ENCODE measurements at places on chromosomes 11 and 22.

GRCh38 chr11:74388678-74389327 lies 9.4 kb downstream of the PGM2L1 start:
- DNase-seq, result peak; percentile 50

GRCh38 chr11:14181121-14181520 lies 177.9 kb downstream of the RRAS2 start:
- no peak for DNase-seq

DNA sequence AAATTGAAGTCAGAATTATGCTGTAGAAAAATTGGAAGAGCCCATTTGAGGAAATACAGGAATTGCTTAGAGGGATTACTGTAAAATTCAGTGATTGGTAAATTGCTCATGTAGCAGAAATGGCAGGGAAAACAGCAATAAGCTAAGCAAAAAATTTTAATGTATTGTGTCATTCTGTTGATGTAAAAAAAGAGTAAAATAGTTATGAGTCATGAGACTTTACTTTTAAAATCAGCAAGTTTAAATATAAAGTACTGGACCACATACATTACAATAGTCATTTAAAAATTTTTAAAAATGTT lies 10.4 kb downstream of the PDHX start:
- no peak for DNase-seq

DNA sequence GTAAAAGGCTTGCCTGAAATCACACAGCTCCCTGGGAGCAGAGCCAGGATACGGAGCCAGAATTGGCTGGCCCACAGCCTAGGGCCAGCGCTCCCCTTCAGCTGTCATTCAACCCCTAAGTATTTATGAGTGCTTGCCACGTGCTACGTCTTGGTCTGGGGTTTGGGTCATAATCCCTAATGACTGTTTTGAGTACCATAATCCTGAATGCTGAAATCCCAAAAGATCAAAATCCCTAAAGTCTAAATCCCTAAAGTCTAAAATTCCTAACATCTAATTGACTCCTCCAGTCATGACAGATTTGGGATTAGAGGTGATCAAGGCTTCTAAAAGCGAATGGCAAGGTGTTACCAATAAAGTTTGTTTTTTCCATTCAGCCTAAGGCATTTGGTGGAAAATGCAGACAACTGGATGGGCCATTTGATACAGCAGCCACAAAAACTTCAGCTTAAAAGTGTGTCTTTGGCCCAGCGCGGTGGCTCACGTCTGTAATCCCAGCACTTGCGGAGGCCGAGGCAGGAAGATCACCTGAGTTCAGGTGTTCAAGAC lies 59.8 kb upstream of the PRR5 start:
- DNase-seq, result no peak

DNA sequence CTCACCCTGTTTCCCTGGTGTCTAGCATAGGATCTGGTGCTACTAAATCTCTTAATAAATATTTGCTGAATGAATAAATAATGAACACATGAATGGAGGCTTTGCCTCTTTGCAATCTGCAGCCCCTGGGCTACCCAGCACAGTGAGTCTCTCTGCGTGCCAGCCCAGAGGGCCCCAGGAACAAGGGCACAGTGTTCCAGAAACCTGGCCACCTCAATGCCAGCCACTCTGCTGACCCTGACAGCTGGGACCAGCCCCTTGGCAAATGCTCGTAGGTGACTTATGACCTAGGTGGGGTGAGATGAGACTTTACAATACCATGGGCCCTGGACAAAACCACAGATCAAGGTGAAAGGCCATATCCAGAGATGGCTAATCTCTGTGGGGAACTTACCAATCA lies 31.6 kb downstream of the UQCR10 start:
- no peak for DNase-seq

DNA sequence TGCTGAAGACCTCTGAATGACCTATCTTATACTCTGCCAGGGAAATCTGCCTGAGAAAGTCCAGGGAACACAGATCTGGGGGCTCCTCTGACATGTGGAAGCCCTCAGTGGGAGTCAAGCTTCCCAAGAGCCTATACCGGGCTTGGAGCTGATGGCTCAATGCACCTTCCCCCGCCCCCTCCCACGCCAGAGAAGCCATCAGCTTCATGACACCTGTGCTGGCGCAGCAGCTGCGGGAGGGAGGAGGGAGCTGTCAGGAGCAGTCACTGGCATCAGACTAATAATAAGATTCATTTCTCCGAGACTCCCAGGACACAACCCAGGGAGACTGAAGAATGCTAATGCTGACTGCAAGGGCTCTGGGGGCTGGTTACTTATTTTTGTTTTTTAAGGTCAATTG lies 47.8 kb downstream of the SPATA19 start:
- DNase-seq, result no peak

DNA sequence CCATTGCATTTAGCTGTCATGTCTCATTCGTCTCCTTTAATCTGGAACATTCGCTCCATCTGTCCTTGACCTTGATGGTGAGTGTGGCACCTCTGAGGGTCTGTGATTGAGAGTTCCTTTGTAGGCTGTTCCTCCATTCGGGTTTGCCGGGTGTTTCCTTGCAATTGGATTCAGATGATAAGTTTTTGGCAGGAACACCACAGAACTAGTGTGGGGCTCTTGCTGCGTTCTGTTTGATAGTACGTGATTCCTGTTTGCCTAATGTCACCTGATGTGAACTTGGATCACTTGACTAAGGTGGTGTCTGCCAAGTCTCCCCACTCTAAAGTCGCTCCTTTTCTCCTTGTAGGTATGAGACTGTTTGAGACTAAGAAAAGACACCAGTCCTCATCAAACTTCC lies 109.7 kb upstream of the TMEM45B start:
- no peak for DNase-seq

Measured in GM10248 (cell line).